Stimulated activated CD4-positive, alpha-beta T cell treated with anti-CD3 and anti-CD28 coated beads, TNF-alpha, amount 100 ng/mL, for 4 hours (primary cell): ENCODE measurements at places on chromosomes 12 and 14.

- no peak for DNase-seq
Measured at GRCh38 chr12:105138248-105138647, 30.7 kb downstream of the WASHC4 start.

DNA sequence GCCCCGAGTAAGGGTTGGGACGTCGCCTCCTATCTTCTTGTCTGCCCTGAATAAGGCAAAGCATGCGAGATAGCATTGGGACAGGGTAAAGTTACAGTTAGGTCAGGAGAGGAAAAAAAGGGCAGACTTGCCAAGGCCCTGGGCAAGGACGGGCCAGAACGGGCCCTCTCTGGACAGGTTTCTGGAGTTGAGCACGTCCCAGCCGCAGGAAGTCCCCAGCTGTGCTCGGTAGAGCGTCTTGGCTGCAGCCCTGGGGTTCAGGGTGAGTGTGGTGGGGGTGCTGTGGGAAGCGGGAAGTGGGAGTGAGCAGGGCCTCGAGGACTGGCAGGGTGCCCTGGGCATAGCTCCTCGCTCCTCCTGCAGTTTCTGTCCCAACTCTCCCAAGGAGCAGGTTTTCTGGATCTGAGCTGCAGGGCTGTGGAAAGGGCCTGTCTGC is 5.4 kb downstream of the RPS6KL1 start:
- no peak for DNase-seq

DNA sequence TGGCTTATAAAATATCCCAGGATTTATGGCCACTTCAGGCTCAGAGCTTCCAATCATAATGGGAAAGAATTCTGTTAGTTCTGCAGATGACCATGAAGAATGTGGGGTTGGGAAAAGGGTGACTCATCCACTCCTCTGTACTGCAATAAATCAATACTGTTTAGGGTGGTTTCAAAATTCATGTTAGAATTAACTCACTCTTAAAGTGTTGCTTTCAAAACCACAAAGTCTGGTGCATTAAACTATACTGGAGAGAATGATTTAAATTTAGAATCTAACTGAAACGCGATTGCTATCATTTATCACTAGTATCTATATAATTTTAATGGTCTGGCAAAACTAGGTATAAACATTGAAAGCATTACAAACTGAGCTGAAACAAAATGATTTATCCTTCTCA is 798 bp downstream of the CCDC198 start:
- DNase-seq, result no peak

- no peak for DNase-seq
Measured at GRCh38 chr12:39368096-39368495, 74.8 kb downstream of the KIF21A start.

- no peak for DNase-seq
Measured at GRCh38 chr12:62260733-62261683, 804 bp downstream of the USP15 start.

DNA sequence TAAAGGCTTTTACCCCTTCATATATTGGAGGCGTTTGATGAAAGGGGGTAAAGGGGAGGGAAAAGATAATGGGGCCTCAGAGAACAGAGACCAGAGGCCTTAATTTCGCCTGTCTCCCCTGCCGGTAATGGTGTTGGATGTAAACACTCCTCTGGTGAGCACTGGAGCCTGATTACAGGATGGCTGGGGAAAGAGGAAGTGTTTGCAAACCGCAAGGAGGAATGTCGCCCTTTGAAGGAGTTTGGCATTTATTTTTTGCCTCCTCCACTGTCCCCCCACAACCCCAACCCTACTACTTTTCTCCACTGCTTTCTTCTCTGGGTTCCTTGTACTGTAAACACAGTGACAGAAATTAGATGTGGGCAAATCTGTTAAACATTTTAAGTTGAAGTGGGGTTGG is 211.9 kb upstream of the TBX3 start:
- DNase-seq, result no peak

DNA sequence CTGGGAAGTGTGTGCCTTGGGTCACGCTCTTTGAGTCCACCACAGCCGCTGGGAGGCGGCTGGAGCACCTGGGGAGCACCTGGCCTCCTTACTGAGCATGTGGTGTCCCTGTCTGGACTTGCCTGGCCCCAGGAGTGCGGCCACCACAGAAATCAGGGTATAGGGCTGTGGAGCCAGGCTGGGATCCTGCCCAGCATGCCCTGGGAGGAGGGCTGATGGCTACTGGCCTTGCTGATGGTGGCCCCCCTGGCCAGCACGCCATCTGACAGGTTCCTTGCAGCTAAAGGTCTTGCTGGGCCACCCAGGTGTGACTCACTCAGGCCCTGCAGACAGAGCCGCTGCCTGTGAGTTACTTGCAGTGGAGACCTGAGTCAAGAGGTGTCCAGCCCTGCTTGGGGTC is 6.0 kb downstream of the ULK1 start:
- DNase-seq, result no peak

- no peak for DNase-seq
Measured at GRCh38 chr12:56449622-56449984, 377 bp upstream of the TIMELESS start.

DNA sequence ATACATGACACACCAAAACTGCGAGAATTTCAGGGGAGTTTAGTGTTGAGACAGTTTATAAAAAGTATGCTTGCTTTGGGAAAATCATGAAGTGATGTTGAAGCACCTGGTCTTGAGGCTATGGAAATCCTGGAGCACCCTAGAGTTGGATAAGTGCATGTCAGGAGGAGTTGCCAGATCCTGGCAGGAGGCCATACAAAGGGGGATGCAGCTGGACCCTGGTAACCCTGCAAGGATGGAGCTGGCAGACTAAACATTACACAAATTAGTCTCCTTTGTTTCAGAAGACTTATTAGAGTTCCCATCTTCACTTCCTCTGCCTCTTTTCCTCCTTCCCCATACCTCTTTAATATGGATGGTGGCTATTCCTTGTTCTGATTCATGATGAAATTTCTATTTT is 907.0 kb downstream of the BCL11B start:
- no peak for DNase-seq

DNA sequence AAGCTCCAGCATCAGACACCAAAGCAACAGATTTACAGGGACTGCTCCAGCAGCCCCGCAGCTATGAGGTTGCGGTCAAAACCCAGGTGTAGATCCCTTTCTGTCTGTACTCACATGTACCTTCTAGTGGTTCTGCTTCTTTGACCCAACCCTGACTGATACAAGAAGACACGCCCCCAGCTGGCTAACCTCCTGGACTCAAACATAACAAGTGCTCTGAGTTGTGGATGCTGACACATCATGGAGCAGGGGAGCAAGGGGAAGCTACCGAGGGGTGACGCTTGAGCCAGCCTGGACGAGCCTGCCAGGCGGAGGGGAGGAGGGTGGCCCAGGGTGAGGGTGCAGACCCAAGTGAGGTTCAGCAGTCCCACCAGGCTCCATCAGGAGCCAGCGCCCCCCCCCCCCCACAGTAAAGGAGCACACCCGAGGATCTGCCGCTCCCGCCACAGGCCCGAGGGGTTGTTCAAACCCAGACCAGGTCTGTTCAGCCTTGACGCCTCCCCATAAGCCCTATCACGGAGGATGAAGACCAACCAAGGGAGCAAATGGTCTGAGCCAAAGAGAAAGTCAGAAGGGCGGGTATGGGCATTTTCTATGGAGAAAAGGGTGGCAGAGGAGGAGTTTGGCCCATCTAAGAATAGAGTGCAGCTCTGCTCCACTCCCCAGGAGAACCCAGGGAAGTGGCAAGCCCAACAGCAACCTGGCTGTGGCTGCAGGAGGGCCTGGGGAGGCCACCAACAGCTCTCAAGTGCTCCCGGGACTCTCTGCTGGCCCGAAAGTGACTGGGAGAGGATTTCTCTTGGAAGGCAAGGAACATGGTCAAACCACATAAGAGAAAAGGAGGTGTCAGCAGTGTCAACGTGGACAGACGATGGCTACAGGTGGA is 229.4 kb downstream of the BCL11B start:
- no peak for DNase-seq

DNA sequence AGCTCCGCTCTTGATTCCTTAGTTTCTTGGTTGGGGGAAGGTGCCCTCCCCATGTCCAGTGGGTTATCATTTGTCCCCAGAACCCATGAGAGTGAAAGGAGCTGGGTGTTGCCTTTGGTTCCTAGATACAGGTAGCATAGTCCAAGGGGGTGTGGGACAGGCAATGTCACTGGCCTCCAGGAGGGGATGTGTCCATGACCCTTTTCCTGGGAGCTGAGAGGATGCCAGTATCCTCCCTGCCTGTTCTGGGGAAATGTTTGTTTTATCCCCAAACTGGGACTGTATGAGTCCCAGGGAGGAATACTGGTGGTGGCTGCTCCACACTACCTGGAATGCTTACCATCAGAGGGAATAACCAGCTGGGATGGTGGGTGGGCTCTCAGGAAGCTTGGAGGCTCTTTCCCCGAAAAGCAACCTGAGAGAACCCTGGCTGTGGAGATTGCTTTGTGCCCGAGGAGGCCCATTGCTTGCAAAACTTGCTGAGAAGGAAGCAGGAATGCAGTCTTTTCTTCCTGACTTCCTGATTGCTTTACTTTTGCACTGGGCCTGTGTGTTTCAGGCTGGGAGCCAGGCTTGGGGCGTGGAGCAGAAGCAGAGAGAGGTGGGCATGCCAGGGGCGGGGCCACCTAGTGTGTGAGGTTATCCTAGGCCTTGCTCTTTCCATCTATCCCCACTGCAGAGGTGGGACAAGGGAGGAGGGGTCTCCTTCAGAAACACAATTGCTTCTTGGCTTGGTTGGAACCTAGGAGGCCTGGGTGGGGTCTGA is 715 bp upstream of the SLC10A1 start:
- DNase-seq, result no peak

- no peak for DNase-seq
Measured at GRCh38 chr14:27553790-27554189, 956.0 kb upstream of the NOVA1 start.

DNA sequence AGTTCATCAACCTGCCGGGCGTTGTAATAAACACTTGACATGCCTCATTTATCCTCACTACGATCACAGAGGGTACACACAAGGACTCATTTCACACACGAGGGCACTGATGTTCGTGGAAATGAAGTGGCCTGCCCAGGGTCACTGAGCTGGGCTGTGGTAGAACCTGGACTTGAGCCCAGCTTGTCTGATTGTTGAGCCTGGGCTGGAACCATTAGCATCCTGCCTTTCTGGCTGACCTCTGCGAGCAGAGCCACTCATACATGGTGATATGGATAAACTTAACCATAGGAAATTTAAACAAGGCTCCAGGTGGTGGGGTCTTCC is 16.6 kb upstream of the JDP2 start:
- DNase-seq, result no peak

GRCh38 chr14:74579447-74580274 is 32.4 kb downstream of the LTBP2 start:
- no peak for DNase-seq

DNA sequence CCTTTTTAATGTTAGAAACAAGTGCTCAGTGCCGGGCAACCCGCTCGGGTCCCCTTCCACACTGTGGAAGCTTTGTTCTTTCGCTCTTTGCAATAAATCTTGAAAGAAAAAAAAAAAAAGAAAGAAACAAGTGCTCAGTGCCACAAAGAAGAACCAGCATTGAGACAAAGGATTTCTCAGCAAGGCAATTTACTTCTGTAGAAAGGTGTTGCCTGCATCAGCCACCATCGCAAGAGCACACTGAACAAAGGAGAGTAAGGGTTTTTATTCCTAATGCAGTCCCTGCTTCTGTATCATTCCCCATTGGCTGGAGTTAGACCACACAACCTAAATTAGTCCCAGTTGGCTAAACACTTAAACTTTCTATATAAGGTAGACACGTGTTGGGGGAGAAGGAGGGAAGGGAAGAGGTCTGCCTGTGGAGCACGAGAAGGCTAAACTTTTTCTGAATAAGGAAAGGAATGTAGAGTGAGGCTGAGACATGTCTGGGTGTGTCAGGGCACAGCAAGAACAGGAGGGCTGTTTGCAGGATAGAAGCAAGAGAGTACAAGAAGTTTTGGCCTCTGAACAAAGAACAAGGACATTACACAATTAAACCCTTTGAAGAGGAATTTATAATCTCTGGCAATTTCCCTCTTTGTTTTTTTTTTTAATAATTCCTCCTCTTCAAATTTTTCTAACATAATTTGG is 21.4 kb downstream of the KLRF2 start:
- no peak for DNase-seq

DNA sequence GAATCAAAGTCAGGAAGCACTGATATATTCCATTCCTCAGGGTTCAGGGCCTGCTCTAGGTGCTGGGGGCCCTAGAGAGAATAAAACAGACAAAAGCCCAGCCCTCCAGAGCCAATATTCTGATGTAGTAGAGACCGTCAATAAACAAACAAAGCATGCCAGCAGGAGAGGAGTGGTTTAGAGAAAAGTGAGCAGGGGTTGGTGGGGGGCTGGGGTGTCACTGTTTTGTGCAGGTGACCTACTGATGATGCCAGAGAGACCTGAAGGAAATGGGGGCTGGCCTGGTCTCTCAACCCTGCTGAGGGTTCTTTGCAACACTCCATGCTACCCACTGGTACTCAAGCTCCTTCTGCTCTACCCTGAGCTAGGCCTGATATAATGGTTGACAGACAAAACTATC is 26.5 kb downstream of the IL26 start:
- DNase-seq, result no peak

GRCh38 chr12:64997858-64998257 is 123.2 kb downstream of the WIF1 start:
- no peak for DNase-seq

DNA sequence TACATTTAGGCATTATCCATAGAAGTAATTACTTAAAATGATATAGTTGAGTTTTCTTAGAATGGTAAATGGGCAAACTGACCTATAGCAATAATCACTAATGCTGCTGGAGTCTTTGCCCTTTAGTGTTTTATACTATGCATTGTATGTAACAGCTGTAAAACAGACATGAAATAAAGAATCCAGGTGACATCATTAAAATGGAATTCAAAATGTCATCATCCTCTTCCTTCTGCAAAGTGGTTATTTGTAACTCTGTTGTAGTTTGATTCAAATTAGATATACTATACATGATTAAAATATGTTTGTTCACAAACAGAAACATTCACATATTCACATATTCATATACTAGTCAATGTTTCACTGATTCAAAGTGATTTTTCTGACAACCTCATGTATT is 598.8 kb downstream of the SLC16A7 start:
- DNase-seq, result no peak

- no peak for DNase-seq
Measured at GRCh38 chr12:90745211-90745610, 209.8 kb downstream of the CCER1 start.

GRCh38 chr14:35045798-35046047 is 349 bp upstream of the FAM177A1 start:
- DNase-seq, result no peak

DNA sequence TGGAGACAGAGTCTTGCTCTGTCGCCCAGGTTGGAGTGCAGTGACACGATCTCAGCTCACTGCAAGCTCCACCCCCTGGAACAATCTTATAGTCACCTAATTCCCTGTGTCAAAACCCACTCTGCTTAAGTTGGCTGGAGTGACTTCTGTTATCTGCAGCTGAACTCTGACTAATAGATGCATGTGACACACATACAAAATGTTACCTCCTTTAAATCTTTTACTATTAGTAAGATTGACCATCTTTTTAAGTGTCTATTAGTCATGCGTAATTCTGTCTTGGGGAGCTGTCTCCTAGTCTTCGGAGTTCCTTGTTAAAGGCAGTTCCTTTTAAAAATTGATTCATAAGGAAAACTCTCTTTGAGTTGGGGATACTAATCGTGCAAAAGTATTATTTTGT is 7.4 kb downstream of the IFI27L1 start:
- DNase-seq, result no peak
